ENCODE measurements at places on chromosomes 12 and 14. TPM values are rescaled to one million over a fixed set of nuclear protein-coding genes. Genes with fewer than 3 reads are reported as not detected.

DTX1 gene
- total RNA-seq, result 4.4 TPM

KRT83 gene
- 0.33 TPM for total RNA-seq

SMOC1 gene
- 0.19 TPM for total RNA-seq

TCTN2 gene
- 2.2 TPM for total RNA-seq

PTPN21 gene
- 0.99 TPM for total RNA-seq

RFLNA gene
- total RNA-seq, result 0.33 TPM

PCNX1 gene
- 29.3 TPM for total RNA-seq

PYGL gene
- total RNA-seq, result 6.8 TPM

CMTM5 gene
- total RNA-seq, result 0.05 TPM

GRIN2B gene
- total RNA-seq, result under 0.01 TPM

PAPLN gene
- 8.7 TPM for total RNA-seq

ATXN7L3B gene
- 28.7 TPM for total RNA-seq

NXPH4 gene
- 0.14 TPM for total RNA-seq

TMCC3 gene
- 3.0 TPM for total RNA-seq

SPIC gene
- total RNA-seq, result 7.0 TPM

NRXN3 gene
- total RNA-seq, result 3.7 TPM
